ENCODE measurements at places on chromosomes 7 and 10.
A peak's percentile ranks its signal among the peaks of the same experiment; 100 is the strongest.

DNA sequence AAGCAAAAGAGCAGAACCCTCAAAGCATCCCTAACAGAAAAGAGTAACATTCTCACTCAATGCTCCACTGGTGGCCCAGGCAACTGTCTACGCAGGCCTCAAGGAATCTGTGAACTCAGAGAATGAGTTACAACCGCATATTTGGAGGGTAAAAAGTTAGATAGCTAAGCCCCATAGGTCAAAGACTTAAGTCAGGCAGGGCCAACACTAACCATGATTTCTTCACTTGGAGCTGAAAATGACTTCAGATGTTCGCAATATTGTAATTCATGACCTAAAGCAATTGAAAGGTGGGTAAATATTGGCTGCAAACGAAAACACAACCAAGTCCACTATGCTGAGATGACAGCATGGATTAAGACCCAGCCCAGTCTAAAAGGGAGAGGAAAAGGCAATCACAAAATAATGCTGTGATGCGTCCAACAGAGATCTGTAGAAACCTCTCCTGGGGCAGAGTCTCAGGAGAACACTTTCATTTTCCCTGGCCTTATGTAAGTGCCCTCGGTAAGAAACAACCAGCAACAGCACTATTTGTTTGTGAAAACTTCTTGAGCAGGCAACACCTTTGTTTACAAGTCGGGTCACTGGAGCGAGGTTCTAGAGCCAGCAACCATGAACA, 176.5 kb downstream of the TNS3 start:
- DNase-seq: no peak

DNA sequence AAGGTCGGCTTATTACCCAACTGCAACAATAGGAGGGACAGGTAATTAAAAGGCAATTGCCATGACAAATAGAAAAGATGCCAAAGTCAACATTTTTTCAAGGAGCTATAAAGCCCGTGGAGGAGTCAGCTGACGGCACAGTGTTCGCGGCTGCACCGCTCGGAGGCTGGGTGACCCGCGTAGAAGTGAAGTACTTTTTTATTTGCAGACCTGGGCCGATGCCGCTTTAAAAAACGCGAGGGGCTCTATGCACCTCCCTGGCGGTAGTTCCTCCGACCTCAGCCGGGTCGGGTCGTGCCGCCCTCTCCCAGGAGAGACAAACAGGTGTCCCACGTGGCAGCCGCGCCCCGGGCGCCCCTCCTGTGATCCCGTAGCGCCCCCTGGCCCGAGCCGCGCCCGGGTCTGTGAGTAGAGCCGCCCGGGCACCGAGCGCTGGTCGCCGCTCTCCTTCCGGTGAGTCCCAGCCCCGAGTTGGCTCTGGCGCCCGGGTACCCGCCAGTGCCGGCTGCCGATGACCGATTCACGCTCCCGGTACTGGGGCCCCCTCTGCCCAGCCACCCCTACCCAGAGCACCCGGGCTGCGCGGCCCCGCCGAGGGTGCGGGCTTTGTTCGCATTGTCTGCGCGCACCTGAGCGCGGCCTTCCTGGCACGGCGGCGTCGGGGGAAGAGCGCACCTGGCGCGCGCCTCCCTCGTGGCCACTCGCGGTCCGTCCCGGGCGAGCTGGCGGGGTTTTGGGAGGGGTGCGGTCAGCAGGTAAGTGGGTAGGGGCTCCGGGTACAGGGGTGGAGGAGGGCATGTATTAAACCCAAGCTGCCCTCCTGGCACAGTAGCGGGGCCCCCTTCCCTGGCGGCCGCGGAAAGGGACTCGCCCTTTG, at the start of gene VWA2:
Gene VWA2, plus strand, starts transcription at position 138 of the 877 bp plus-strand sequence. CDS start 9,460 bp downstream, outside the sequence.
- no peak for DNase-seq

- no peak for DNase-seq
Observed at GRCh38 chr7:24920451-24921361, 59.3 kb downstream of the OSBPL3 start.

DNA sequence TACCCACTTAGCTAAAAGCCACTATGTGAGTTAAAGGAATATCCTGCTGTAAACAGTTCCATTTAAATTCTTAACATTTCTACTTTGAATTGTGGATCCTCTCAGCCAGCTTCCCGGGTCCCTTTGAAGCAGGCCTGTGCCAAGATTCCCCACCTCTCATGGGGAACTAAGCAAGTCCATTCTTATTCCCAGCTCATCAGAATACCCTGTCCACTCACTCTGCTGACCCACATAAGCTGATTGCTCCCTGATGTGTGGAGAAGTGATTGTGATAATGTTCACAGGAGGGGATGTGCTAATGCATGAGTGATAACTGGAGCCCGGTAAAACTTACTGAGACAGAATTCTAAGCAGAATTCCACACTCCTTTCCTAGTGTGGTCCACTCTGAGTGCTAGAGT, 709.7 kb downstream of the CNTNAP2 start:
- no peak for DNase-seq

DNA sequence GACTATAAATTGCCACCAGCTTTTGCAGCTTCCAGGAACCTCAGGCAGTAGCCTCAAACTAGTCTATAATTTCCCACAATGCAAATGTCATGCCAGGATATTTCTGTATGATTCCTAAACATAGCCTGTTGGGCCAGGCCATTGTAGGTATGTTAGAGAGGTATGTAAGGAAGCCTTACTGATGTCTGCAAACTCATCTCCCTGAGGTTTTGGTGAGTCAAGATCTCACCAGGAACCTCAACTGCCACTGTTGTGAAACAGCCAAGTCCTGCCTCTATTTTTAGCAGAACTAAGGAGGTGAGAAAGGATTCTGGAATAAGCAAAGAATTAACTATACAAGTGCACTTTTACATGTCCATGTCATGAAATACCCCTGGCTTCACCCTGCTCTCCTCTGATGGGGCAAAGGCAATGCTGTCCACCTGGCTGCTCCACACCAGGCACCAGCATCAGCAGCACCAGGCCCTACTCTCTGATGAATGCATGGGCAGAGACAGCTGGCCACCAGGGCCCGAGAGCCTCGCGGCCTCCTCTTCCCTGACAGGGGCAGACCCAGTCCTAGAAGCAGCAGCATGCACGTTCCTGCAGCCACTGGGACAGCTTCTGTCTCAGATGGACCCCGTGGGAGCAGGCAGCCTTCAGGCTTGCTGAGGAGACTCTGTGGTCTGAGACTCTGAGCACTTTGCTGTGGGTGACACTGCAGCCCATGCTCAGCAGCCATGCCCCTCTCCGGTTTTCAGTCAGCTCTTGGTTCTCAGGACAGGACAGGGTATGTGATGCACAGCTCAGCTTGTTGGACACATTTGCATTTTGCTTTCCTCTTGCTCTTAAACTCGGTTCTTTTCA, 147.3 kb downstream of the ZMYND11 start:
- DNase-seq: peak; percentile 29

GRCh38 chr7:990352-990932, 7.5 kb downstream of the CYP2W1 start:
- DNase-seq: no peak

- DNase-seq: no peak
Observed at GRCh38 chr10:51658000-51658399, 41.4 kb downstream of the CSTF2T start.

DNA sequence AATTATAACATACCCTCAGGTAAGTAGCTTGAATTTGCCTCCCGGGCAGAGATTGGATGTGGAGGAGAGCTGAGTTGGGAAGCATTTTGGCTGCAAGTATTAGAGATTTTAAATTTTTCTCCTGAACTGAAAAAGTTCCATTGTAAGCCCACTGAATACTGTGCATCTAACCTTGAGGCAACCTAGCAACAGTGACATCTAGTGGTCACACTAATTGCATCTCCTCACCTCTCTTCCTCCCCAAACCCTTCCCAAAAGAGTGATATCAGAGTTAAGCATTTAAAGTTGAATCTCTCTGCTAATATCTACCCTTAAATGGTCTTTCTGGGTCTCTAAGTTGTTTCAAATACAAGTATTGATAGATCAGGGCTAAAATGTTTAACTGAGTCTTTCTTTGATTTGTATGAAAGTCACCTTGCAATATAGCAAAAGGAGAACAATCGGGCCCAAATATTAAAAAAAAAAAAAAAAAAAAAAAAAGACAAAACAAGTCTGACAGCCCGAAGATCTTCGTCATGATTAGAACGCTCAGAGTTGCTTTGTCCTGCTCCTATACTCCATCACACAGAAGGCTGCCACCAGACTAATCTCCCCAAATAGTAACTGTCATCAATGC, 40.4 kb upstream of the DLX5 start:
- DNase-seq: peak; percentile 22

DNA sequence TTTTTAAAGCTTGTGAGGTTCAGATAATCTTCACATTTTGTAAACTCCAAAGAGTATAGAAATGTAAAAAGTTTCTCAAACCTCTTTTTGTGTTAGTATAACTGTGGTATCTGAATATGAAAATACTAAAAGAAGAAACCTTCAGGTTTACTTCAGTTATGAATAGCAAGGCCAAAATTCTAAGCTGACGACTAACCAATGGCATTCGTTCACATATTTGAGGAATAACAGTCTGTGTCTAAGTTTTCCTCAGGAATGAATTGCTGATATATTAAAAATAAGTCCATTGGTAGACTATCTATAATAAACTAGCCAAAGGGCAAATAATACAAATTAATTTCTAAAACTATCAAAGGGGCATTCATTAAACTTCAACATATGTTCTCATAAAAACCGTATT, 206.0 kb downstream of the CXCL12 start:
- DNase-seq: no peak

DNA sequence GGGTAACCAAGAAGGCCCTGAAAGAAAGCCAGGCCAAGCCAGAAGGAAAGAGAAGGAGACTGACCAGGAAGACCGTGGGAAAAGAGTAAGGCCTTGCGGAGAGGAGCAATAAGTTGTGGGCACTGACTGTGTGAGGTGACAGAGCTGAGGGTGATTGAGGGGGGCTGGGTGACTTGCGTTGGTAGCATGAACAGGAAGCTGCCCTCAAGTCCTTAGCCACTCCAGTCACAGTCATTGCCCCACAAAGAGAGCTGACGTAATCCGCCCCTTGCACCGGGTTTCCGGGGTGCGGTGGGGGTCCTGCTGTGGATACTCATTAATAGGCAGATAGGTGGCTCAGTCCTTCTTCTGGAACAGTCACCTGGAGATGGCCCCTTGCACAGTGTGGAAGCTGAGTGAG, 16.1 kb upstream of the DMBT1 start:
- DNase-seq: no peak

DNA sequence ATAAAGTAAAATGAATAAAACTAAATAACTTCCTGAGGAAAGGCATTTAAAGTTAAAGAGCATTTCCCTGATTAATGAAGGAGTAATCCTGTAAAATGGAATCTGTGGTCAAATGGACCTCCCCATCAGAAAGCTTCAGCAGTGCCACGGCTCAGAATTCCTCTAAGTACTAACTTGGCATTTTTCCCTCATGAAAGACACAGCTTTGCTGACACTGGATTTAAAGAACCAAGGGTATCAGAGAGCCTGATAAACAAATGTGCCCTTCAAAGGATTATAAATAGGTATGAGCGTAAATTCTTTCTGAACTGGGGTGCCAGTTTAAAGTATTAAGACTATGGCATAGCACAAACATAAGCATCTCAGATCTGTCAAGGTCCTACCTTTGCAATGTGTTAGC, 24.2 kb upstream of the RNF148 start:
- no peak for DNase-seq

- DNase-seq: no peak
Observed at GRCh38 chr10:113691381-113691780, 11.7 kb downstream of the CASP7 start.

DNA sequence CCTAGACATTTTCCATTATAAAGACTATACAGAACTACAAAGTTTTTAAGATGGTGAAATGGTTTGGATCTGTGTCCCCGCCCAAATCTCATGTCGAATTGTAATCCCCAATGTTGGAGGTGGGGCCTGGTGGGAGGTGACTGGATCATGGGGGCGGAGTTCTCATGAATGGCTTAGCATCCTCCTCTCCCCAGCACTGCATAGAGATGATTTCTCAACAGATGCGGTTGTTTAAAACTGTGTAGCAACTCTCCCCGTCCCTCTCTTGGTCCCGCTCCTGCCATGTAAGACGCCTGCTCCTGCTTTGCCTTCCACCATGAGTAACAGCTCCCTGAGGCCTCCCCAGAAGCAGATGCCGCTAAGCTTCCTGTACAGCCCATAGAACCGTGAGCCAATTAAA, 1.6 kb downstream of the FAM133B start:
- no peak for DNase-seq

GRCh38 chr10:52635651-52636050, 136.9 kb downstream of the MBL2 start:
- no peak for DNase-seq

- no peak for DNase-seq
Observed at GRCh38 chr10:68564712-68565111, 4.6 kb downstream of the TET1 start.

- DNase-seq: no peak
Observed at GRCh38 chr7:92415225-92415624, 32.1 kb upstream of the GATAD1 start.

DNA sequence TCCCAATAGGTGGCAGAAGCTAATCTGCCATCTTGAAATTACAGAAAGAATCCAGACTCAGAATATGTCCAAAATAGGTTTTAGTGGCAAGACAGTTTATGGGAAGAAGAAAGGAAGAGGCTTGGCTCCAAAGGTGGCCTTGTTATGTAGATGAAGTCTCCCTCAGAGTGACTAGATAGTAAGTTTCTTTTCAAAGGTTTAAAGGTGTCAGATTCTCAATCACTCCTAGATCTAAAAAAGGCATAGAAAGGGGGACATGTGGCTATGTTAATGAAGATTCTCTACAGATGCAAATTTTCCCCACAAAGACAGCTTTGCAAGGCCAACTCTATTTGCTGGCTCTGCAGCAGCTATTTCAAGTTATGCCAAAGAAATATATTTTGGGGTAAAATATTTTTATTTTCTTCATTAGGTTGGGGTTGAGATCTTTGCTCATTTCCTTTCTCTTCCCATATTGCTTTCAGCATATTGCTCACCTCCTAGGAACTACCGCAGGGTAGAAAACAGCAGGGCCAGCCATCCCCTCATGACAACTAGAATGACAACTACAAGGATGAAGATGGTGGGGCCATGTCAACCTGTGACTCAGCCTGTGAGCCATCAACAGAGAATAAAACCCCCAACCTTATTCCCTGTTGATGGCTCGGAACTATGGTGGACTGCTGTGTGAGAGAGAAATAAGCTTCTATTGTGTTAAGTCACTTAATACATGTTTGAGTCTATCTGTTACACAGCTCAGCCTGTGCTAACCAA, 274.0 kb upstream of the GALNT17 start:
- DNase-seq: no peak

GRCh38 chr10:14500172-14500765, 169.5 kb upstream of the FRMD4A start:
- DNase-seq: no peak

GRCh38 chr7:42125321-42125720, 111.7 kb downstream of the GLI3 start:
- no peak for DNase-seq

GRCh38 chr7:95642173-95642572, 45.9 kb upstream of the PDK4 start:
- DNase-seq: no peak

DNA sequence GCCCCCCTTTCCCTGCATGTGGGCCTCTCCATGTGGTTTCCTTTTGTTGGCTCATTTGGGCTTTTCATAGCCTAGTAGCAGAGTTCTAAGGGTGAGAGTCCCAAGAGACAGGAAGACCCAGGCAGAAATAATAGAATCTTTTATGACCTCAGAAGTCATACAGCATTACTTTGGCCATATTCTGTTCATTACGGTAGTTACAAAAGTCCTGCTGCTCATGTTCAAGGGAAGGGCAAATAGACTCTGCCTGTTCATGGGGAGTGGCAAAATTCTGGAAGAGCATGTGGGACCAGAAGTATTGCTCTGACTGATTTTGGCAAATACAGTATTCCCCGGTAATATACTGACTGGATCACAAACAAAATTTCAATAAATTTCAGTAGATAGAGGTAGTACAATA, 910.3 kb downstream of the LRMDA start:
- no peak for DNase-seq

Data from astrocyte of the cerebellum (primary cell).